Lower lobe of right lung (tissue), 2 donors: ENCODE measurements at places on chromosomes 6 and 20. TPM values are rescaled to one million over a fixed set of nuclear protein-coding genes. Genes with fewer than 3 reads are reported as not detected.

DNA sequence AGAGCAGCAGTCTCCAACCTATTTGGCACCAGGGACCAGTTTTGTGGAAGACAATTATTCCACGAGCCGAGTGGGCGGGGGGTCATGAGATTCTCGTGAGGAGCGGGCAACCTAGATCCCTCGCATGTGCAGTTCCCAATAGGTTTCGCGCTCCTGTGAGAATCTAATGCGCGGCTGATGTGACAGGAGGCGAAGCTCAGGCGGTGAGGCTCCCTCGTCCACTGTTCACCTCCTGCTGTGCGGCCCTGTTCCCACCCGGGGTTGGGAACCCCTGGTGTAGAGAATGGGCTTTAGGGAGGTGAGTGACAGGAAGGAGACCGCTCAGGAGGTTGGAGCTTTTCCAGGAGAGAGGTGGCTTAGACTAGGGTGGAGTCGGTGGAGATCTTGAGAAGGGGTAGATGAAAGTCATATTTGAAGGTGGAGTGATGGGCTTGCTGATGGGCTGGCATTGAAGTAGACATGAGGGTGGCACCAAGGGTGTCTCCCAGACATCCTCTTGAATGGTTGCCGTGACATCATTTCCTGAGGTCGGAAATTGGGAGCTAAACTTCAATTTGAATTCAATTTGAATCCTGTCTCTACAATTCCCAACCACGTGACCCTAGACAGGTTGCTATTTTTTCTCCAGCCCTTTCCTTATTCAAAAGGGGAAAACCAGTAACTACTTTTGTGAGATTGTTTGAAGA is 1.5 kb upstream of the RAD21L1 start:
- DNase-seq = no peak

DNA sequence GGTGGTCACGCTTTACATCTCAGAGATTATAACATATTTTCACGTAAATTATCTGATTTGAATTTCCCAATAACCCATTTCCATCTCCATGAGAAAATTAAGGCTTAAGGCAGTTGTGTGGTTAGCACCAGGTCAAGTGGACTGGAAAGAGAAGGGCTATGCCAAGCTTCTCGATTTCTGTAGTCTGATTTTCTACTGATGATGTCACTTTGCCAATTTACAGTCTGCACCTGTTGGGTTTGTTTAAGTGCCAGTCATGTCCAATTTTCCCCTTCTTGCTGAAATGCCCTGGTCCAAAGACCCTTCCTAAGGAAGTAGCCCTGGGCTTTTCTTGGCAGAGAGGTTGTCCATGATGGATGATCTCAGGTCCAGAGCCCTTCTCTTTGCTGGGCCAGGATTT is 562.3 kb upstream of the BTBD3 start:
- DNase-seq = no peak

DNA sequence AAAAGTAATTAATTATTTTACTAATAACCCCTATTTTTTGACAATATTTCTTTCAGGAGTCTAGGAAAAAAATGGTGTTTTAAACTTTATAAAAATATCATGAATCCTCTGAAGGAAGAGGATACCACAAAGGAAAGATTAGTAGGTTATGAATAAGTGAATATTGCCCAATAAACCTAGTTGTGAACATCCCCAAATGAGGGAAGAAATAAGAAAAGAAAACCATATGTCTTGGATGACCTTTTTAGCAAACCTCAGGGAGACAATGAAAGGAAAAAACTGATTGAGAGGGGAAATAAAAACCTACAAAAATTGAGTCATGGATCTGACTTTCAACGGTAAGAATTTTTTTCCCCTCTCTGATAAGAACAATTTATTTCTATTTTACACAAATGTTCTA is 34.4 kb downstream of the TENT5A start:
- DNase-seq = no peak

- no peak for DNase-seq
Measured at GRCh38 chr6:106746652-106747051, 117.3 kb downstream of the QRSL1 start.

- no peak for DNase-seq
Measured at GRCh38 chr6:22544476-22544875, 24.9 kb upstream of the HDGFL1 start.

DNA sequence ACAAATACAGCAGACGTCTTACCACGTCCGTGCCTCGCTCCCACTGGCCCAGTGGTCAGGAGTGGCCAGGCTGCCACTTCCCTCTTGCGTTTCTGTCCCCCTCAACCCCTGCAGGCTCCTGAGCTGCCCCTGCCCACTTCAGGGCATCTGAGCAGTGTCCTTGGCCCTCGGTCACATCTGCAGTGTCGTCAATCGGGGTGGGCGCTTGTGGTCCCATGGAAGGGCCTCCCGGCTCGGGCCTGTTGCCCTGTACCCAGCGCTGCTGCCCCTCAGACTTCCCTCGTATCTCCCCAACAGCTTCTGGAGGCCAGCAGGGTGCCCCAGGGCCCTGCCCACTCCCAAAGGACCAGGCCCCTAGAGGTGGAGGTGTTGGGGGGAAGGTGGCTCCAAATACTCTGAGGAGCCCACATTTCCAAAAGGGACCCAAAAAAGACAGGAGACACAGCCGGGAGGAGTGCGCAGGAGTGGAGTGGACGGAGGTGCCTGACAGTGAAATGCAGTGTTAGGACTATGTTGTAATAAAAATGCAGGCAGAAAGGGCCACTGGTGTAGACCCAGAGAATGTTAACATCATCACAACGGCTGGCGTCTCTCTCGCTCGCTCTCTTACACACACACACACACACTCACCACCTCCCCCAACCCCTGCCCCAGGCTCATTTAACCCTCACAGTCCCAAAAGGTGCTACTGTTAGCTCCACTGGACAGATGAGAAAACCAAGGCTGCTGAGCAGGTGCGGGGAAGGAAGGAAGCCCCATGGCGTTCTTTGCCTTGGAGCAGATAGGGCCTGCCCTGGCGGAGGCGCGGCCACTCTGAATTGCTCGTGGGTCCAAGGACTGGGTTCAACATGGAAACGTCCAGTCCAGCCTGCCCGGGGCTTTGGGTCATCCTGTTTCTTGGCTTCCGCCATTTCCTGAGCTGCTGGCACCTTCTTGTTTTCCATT is 343.9 kb downstream of the ZFAND3 start:
- no peak for DNase-seq

The MED20 gene
- total RNA-seq = 12.6 TPM

The PPIL6 gene
- 10.6 TPM for total RNA-seq
